ENCODE measurements at places on chromosomes 1 and 21.

GRCh38 chr1:8976896-8977450, 31.3 kb downstream of the CA6 start:
- no peak for DNase-seq

GRCh38 chr1:111099289-111099688, 40.6 kb downstream of the DRAM2 start:
- no peak for DNase-seq

DNA sequence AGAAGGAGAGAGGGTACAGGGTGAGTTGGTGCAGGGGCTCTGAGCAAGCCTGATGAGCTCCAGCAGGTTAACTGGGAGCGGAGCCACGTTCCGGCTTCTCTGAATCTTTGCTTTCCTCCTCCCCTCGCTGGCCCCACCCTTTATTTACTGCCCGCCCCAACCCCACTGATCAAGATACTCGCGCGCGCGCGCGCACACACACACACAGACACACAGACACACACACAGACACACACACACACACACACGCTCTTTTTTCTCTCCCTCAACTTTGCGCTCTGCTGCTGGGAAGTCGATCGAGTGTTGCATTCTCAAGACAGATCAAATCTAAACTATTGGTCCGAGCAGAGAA, at the start of gene GRIK1:
TSS of gene GRIK1 (minus strand) at position 73 of the 352 bp plus-strand sequence.
- DNase-seq = no peak

GRCh38 chr1:220300442-220301121, 28.3 kb upstream of the RAB3GAP2 start:
- no peak for DNase-seq

DNA sequence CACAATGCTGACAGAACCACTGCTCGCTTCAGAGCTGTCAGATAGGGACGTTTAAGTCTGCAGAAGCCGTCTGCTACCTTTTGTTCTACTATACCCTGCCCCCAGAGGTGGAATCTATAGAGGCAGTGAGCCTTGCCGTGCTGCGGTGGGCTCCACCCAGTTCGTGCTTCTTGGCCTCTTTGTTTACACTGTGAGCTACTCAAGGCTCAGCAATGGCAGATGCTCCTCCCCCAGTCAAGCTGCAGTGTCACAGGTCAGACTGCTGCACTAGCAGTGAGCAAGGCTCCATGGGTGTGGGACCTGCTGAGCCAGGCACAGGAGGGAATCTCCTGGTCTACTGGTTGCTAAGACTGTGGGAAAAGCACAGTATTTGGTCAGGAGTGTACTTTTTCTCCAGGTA, 47.1 kb downstream of the LEPR start:
- DNase-seq = no peak

DNA sequence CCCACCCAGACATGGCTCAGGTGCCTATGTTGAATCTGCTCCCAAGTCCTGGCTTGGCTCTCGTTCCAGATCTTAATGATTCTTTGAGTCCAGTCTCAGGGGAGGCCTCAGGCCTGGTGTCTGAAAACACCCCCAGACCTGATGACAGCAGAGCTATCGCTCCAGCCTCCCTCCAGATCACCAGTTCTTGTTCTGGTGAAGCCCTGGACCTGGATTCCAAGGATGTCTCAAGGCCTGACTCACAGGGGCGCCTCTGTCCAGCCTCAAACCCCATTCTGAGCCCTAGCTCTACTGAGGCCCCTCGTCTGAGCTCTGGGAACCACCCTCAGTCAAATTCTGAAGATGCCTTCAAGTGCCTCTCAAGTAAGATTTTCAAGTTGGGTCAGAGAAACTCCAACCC, 11.4 kb downstream of the MROH7 start:
- DNase-seq = no peak

DNA sequence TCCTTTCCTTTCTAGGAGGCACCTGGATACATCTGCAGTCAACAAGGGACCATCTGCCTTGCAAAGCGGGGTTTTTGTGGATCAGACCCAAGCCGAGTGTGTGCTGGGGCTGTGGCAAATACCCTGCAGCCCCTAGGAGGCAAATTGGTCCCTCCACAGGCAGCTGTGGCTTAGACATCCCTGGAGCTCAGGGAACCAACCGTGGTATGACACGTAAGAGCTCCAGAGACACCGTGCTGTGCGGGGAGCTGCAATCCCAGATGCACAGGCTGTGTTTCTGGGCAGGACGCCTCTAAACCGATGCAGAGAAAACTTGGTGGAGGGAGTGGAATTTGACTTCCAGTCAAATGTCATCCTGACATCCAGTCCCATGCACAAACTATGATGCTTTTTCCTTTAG, 141.5 kb downstream of the KAZN start:
- no peak for DNase-seq

GRCh38 chr1:205317311-205317917, 4.1 kb downstream of the NUAK2 start:
- no peak for DNase-seq

GRCh38 chr1:203278082-203278884, 27.0 kb upstream of the BTG2 start:
- DNase-seq = peak; percentile 45

GRCh38 chr21:25507522-25507921, 99.8 kb downstream of the MRPL39 start:
- DNase-seq = peak; percentile 12

DNA sequence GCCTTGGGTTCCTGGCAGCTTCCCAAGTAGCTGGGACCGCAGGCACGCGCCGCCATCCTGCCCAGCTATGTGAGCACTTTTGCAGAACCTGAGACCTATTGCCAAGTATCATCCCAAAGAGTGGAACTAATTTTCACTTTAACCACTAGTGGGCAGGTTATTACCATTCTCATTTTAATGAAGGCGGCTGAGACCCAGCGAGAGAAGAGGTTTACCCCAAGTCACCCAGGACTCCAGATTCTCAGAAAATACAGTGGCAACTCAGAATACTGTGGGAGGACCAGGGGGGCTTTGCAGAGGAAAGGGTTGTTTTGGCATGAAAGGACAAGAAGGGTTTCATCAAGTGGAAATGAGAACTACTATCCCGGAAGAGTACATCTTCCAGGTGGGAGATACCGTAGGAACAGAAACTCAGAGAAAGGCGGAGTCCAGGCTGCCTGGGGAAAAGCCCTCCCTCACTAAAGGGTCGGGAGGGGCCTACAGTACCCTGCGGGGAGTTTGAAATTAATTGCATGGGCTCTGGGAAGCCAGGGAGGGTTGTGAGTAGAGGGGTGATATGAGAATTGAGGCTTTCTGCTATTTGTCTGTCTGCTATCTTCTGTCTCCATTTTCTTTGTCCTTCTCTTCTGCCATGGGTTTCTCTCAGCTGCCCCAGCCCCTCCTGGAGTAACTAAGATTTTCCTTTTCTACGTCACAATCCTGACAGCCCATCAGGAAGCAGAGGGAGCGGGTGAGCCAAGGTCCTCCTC, 7.2 kb upstream of the SEMA4A start:
- peak; percentile 79 for DNase-seq

DNA sequence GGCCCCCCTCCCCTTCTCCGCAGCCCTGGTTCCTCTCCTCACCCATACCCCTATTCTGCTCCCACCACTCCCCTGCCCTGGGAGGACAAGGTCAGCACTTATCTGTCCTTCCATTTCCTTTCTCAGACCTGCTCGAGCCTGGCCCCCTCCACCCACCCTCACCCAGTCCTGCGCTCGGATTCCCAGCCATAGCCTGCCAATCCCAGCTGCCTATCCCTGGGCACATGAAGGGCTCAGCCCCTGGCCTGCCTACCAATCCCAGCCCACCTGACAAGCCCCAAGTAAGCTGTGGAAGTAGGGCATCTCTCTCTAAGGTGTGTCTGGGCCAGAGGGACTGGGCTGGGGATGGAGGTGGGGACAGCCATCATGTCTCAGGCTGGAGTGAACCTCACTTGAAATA, 5.4 kb downstream of the BLACAT1 start:
- DNase-seq = no peak

DNA sequence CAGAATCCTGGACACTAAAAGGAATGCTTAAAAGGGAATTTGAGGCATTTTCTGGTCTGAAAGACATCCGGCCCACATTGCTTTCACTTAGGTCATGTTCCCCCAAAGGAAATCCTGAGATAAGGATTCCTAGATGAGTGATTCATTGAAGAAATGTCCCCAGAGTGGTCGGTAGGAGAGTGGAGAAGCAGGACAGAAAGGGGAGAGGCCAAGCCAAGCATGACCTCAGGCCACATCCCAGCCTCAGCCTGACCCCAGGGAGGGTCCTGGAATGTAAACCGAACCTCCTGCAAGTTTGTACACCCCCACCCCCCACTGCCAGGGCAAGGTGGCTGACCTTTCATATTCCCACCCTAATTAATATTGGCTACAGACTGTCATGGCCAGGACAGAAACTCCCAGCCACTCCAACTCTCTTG, 16.6 kb downstream of the HIVEP3 start:
- no peak for DNase-seq

DNA sequence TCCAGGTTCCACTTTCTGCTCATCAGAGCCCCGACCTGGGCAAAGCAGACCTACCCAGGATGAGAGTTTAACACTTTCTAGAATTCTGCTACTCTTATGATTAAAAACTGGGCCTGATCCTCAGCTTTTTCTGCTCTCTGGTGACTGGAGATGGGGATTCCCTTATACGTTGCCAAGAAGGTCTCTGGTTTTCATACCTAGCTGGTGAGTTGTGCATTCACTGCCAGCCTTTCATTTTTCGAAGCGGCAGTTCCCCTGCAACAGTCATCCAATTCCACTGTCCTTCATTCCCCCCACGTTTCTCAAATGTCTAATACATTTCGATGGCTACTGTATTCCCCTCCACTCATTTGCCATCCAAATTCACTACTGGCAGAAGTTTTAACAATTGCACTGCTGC, 135.3 kb downstream of the ADSS2 start:
- DNase-seq = no peak

DNA sequence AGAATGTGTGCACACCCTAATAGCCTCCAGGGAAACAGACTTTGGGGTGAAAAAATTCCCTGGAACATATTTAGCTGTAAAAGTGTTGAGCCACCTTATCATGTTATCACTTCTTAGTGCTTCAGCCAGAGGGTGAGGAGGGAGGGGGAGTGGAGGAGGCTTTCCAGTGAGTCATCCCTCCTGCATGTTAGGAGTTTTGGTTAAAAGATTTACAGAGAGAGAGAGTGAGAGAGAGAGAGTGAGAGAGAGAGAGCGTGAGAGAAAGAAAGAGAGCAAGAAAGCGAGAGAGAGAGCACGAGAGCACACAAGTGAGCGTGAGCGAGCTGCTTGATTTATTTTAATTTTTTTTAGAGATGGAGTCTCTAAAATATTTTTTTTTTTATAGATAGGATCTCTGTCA, 13.5 kb upstream of the CACNA1E start:
- DNase-seq = no peak

DNA sequence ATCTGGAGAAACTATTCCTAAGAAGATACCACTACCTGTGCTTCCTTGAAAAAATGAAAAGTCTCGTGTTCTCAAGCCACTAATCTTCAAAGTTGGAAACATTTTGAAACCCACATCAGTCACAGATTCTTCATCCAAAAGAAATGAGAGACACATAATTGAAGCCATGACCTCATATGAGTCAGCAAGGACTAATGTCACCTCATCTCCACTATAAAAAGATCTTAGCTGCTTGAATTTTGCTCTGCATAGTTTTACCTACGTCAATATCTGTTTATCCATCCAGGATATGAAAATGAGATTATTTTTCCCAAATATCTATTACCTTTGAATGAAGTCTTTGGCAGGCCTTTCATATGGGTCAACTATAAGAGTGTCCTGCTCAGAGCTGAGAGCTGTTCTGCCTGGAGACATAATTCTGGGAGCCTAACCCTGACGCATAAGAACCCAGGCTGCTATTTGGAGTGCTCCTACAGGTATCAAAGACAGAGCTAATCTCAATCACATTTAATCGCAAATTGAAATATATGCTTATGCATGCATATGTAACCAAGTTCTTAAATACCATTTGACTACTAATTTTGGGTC, 312.5 kb upstream of the PKN2 start:
- no peak for DNase-seq

DNA sequence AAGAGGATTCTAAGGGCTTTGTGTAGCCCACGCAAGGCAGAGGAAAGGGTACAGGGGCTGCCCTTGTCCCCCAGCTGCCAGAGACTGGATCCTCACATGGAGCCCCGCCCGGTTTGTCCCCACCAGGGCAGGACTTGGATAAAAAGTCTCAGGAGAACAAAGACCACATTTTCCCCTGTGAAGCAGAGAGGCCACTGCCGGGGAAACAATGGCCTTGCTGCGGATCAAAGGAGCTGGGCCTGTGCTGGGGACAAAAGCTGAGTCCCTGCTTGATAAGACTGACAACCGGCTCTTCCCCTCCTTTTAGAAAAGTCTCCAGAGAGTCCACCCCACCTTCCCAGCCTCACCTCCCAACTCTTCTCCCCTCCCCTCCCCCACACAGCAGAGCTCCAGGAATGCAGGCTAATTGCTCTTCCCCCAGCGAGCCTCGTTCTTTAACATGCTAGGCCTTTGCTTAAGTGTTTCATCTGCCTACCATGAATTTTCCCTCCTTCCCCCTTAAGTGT, 142.4 kb downstream of the PLPP3 start:
- no peak for DNase-seq

DNA sequence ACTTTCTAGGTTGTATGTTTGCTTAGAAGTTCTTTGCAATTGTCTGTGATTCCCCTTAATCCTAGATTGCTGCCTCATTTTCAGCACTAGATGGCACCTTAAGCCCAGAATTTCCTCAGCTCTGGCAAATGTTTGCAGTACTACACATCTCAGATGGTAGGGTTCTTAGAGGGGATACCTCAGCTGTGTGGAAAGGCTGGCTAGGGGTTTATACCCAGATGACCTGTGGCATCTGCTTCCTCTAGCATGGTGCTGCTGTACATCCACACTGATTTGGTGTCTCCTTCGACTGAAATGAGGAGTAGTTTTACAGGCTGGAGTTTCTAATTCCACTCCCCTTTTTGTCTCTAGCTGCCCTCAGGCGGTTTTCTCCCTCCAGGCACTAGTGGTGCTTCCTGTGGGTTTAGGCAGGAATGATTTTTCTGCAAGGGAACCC, 23.5 kb downstream of the ASB17 start:
- DNase-seq = no peak

DNA sequence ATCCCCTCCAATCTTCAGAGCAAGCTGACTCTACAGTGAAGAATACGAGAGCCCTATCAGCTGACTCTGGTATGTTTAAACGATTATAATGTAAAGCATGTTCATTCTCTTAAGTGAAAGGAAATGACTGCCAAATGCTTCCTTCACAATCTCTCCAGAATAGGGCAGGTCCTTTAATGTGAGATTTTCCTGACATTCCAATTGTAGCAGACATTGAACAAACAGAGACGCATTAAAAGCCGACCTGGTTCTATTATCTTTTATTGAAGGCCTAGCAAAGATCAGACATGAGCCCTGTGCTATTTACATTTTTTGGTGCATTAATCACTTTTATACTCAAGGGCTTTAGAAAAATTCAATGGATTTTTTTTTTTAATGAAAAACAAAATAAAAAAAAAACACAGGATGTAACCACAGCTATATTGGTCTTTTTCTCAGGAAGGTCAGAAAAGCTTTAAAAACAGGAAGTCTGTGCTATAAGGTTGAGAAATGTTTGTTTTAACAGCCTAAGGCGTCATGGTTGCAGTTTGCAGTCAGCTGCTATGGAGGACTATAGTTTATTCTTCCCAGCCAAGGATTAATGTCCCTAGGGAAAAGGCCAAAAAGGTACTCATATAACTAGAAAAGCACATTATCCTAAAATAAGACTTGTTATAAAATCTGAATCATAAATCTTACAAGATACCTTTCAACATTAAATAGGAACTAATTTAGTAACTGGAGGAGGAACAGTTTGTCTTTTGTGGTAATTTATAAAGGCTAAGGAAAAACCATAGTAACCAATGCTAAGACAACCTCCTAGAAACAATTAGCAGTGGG, 104.8 kb downstream of the RERE start:
- DNase-seq = no peak

- no peak for DNase-seq
Measured at GRCh38 chr1:162702628-162703027, 70.4 kb downstream of the DDR2 start.
